ENCODE measurements at places on chromosomes 12 and 14.

- DNase-seq: no peak
These were observed 13.0 kb upstream of the LBHD2 start for GRCh38 chr14:103070971-103071542.

GRCh38 chr12:75695926-75696325 is 184.5 kb upstream of the KRR1 start:
- DNase-seq: no peak

DNA sequence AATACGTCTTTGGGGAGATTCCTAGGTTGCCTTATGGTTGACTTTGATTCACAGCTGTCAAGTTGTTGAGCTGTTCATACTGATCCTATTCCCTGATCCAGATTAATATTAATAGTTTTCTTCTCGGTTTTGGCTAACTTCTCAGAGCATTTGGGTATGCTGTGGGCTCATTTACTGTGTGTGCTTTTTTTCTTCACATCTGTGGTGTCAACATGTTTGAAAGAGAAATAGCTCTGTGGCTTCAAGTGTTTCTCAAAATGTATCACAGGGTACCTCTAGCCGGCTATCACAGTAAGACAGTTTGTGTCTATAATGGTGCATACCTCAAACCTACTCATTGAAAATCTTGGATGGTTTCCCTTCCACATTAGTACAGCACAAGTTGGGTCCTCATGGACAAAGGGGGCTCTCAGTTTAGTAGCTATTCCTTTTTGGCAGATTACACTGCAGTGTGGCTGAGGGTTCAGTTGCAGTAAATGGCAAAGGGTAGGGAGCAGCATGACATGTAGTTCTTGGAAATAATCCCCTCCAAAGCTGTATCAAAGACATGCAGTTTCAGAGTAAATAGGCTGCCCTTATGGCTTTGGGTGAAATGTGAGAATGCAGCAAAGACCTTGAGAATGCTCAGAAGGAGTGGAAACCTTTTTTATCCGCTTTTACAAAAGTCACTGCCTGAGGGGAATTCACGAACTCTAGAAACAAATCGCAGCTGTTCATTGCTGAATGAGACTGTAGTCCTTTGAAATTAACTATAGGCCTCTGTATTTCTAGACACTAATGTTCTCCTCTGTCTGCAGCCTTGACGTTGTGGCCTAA is 102.4 kb upstream of the ATF1 start:
- DNase-seq: no peak

DNA sequence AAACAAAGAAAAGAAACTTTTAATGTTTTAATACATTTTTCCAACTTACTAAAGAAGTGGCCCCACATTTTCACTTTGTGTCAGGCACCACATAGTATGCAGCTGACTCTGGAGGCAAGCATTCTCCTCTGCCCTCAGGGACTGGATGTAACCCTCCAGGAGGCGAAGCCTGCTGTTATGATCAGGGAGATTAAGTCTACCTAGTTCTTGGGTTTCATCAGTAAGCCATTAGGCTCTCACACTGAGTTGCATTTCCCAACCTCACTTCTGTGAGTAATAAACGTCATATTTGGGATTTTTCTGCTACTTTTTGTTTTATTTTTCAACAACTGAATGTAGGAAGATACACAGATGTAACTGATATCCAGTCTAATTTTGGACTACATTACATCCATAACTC is 101.2 kb upstream of the LRFN5 start:
- DNase-seq: no peak

DNA sequence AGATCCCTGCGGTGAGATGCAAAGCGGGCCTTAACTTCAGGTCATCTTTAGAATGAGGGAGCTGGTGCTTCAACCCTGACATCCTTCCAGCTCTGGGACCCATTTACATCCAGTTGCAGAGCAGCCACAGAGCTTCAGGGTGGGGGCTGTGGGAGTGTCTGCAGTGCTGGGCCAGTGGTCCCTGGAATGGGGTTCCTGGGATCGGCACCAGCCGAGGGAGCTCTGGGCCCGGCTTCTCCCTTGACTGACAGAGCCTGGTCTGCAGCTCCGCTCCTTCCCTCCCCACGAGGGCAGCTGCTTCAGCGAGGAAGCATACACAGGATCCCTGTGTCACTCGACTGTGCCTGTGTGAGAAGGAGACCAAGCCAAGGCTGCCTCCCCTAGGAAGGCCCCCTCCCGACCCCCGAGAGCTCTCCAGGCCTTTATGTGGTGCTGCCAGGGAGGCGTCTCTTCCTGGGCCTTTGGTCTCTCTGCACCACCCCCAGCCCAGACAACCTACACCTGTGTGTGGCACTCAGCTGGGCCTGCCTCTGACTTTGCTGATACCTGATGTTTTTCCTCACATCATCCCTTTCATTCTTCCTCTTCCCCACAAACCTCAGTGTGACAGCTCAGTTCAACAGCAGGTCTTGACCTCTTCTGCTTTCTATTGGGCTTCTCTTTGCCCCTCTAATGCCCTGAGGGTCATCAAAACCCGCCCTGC is 48.1 kb upstream of the RIN3 start:
- DNase-seq: no peak

DNA sequence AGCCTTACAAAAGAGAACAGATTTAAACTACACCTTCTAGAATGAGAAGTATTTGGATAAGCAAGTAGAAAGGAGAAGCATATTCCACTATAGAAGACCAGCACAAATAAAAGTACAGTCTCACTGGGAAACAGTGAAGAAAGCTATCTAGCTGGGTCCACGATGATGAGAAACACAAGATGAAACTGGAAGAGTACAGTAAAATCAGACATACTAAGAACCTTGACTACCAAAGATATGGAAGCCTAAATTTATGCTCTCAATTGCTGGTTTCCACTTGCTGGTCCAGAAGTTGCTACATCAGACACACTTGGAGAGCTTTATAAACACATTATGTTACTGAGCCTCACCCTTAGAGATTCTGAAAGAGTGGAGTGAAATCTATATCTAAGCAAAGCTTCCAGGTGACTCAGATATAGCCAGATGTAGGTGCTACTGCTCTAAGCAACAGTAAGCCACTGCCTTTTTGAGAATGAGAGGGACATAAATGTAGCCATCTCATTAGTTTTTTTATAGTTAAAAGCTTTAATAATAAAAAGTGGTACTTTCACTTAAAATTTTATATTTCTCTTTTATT is 96.3 kb upstream of the BBS10 start:
- no peak for DNase-seq

GRCh38 chr12:63996556-63996955 is 152.1 kb downstream of the SRGAP1 start:
- DNase-seq: no peak

GRCh38 chr12:85784096-85784720 is 52.0 kb downstream of the RASSF9 start:
- no peak for DNase-seq

DNA sequence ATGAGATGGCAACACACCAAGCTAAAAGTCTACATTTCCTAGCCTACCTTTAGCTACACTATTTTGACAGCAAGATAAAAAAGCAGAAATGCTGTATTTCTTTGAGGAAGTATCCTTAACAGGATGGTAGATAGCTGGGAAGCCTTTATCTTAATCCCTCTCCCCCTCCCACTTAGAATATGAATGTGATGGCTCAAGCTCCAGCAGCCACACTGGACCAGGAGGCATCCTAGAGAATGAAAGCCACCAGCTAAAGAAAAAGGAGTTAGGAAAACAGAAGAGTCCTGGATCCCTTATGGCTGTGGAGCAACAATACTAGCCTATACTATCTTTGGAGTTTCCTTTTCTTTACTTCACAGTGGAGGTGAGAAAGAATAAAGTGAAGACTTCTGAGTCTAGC is 15.1 kb downstream of the NAP1L1 start:
- DNase-seq: no peak

DNA sequence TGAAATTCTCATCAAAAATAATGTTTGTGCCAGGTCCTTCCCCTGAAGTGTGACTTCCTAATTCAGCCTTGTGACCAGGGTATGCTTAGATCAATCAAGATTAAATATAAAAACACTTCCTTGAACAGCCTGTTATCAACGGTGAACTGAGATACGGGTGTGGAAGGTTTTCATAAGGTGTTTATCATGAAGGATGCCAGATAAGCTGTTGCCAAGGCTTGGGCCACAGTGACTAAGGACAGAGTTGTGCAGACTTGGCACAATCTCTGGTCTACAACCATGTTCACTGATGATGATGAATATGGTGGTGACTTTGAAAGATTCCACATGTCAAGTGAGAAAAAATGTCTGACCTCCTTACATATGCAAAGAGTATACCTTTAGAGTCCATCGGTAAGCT is 51.3 kb upstream of the LIN7A start:
- DNase-seq: no peak

Data from stimulated activated CD4-positive, alpha-beta T cell treated with anti-CD3 and anti-CD28 coated beads, TNF-alpha, amount 100 ng/mL, for 48 hours (primary cell).